Mucosa of descending colon (tissue), 3 donors: ENCODE measurements at places on chromosomes 12 and 14.

DNA sequence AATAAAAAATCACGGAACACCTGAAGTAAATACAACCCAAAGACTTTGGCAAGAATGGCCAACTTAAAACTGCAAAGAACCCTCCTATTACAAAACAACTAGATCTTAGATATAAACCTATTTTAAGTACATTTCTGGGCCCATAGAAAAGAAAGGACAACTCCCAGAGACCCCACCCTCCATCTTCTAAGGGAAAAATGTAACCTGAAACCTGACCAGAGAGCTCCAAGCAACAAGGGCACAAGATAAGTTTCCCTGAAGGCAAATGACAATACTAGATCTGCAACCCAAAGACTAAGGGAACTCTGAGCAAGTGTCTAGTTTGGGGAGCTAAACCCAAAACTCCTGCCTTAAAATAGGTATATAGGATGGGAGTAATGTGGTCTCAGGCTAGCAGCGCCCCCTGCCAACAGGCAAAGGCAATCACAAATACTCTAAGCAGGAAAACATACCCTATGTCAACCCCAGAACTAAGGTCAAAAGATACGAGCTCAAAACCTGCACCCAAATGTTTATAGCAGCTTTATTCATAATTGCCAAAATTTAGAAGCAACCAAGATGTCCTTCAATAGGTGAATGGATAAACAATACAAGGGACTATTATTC lies 218.9 kb downstream of the ITPR2 start:
- peak; percentile 47 for DNase-seq

DNA sequence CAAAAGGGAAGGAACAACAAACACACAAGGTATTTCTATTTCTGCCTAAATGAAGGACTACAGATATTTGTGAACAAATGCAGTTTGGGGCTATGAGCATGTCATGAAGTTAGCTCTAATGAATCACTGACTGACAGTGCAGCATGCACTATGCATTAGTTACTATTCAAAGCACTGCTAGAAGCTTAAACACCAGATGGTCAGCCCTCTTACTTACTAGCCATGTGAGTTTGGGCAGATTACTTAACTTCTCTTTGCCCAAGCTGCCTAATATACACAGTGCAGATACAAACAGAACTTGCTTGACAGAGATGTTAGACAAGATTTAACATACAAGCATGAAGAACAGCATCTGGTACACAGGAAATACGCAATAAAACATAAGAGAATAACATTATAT lies 96.0 kb downstream of the ATXN2 start:
- DNase-seq, result no peak

DNA sequence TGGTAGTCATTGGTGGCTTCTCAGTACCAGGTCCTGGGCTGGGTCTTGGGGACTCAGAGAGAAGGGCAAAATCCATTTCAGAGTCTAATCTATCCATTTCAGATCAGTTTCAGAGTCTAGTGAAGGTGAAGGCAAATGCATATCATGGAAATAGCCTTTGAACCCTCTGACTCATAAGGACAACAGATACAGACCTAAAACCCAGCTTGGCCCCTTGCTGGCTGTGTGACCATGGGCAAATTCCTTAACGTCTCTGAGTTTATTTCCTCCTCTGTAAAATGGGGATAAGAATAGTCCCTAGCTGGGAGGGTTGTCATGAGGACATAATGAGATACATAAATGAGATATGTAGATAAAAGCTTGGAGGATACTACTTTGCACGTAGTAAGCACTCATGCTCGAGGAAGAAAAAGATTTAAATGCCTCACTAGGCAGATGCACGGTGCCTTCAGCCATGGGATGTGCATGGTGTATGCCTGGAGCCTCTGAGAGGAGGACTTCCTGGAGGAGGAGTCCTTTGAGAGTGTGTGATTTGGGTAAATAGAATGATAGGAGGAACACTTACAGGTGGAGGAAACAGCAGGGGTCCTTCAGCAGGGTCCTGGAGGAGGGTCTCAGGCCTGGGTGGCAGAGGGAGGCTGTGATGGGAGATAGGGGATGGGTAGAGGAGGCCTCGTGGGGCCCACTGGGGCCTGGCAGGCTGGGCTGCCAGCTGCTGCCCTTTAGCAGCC lies 8.0 kb downstream of the DTX1 start:
- no peak for DNase-seq

- no peak for DNase-seq
These were observed 771 bp upstream of the KCNJ8 start for GRCh38 chr12:21775133-21775820.

DNA sequence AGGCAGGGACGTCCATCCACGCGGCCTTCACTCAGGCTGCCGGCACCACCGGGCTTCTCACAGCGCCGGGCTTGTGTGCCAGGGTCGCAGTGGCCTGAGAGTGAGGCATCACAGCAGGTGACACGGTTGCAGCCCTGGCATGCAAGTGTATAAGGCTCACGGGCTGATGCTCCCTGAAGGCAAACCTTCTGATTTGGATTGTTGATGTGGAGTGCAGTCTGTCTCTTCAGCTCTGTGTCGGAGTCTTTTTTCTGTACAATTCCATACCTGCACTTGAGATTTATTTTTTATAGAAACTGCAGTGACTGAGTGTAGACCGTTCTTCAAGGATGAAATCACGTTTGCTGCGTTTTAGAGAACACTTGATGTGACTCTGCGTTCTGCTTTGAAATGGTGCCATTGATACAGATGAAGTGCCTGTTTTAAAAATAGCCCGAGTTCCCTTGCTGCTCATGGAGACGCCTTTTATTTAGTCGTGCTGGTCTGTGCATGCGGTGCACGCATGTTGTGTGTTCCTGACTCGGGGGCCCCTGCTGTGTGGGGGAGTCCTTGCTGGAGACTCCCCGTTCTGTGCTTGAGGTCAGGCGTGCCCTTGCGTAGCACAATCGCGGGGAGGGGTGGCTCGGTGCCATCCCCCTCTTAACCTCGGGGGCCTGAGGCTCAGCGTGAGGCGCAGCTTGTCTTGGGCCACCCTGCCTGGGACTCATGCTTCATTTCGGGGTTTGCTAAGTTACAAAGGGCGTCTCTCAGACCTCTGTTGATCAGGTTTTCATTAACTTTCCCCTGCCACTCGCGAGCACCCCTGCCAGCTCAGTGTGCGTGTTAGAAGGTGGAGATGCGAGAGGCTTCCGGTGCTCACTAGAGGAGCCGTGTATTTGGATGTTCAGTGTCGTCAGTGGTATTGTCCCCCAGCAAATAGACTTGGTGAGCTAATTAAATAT lies 21.6 kb upstream of the AMN start:
- DNase-seq, result no peak

DNA sequence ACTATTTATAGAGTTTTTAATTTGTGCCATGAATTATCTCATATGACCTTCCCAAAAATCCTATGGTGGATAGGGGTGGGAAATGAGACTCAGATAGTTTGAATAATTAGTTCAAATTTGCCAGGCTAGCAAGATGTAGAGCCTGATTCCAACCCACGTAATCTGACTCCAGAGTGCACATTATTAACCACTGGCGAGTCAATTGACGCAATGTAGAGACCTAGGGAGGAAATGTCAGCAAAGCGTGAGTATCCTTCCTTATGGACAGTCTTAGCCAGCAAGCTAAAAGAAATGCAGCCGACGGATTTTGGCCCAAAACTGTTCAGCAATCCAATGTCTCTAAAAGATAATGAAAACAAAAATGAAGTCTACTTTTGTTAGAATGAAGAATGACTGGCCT lies 193.3 kb upstream of the KRR1 start:
- DNase-seq, result no peak

DNA sequence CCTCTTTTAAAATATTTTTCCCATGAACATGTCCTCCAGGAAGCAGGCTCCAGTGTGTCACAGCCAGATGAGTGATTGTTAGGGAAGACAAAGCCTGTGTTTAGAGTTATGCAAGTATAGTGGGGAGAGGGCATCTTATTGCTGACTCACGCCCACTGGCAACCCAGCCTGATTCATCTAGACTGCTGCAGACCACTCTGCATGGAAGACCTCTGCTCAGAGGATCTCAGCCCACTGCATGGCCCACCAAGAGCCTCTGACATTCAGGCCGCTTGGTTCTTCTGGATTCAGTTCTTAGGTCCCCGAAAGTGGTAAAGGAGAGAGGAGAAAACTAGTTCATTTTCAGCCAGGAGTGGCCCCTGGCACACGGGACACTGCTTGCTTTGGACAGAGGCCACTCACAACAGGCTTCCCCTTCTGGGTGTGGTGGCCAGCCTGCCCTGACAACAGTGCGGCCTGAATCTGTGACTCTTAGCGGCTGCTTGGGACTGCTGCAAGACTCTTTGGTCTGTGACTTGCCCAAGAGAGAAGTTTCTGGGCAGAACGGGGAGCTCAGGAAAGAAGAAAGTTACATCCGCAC lies 266.3 kb downstream of the ZFP36L1 start:
- DNase-seq, result no peak

- no peak for DNase-seq
These were observed at the start of gene MIP for GRCh38 chr12:56454557-56454956. MIP (minus strand) TSS chr12:56454657; CDS start chr12:56454613, 44 bp downstream.

DNA sequence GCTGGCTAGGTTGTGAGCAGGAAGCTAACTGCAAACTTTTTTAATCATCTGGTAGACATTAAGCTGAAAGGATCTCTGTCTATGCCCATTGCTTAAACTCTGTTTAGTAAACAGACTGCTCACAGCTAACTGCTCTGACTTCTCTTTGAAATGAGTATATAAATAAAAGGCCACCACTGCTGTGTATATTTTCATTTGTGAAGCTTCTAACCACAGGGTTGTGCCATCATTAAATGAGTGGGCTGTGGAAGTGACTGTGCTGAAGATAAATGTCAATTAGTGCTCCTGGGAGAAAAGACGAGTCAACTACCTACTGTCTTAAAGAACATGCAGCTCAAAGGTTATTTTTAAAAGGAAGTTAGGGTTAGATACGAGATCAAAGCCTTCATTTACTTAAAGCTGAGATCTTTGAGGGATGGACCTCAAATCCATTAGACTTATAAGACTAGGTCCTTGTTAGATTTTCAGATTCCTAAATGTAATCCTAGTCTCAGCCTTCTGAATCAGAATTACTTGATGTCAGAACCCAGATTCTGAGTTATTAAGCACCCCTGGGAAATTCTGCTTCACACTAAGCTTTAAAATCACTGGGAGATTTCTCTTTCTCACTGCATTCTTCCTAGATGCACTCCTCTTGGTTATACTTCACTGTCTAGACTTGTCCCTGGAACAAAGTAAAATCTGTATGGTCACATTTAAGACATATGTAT lies 213.1 kb upstream of the FLRT2 start:
- no peak for DNase-seq
